Left lung (tissue), 14 donors: ENCODE measurements at places on chromosomes 7 and 10.

- DNase-seq = no peak
These were observed 502.3 kb upstream of the ZMIZ1 start for GRCh38 chr10:78566284-78567111.

GRCh38 chr7:46215987-46216567, 295.0 kb upstream of the IGFBP3 start:
- DNase-seq = no peak

DNA sequence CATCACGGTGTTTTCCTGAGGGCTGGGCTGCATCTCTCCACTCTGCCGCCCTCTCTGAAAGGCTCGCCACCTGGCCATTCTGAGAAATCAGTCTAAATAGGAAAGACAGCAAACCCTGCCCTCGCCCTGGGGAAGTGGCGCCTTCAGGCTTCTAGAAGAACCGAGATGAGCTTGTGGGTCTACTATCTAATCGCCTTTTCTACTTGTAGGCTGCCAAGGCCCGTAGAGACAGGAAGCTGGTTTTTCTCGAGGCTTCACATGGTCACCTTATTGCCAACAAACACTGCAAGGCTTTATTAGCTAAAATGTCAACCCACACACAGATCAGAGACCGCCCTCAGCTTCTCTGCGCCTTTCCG, 21.4 kb downstream of the LAT2 start:
- no peak for DNase-seq

- DNase-seq = no peak
These were observed 6.7 kb upstream of the GSDME start for GRCh38 chr7:24764011-24764410.

DNA sequence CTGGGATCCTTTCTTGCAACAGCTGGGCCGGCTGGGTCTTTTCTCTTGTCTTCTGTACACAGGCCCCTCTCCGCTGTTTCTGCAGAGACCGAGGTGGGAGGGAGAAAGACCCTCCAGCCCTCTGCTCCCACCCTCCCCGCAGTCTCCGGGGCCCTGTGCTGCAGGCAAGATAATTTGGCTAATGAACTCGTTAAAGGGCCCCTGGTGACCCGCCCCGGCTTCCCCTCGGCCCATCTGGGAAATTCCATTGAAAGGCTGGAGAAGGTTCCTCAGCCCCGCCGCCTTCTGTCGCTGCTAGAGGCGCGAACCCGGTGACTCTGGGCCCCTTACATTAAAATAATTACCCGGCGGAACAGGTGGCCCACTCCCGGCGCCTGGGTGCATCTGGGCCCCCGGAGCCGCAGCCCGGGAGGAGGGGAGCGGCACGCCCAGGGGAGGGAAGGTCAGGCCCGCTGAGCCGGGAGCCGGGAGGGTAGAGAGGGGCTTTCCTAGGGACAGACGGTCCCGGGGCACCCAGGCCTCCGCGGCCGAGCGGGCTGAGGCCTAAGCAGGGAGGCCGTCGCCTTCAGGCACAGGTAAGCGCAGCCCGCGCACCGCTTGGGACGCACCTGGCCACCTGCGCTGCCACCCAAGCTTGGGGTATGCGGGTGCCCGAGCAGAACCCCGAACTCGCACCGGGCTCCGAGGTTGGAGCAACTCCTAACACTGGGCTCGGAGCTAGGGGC, 7.3 kb upstream of the MNX1 start:
- DNase-seq = peak; percentile 61

DNA sequence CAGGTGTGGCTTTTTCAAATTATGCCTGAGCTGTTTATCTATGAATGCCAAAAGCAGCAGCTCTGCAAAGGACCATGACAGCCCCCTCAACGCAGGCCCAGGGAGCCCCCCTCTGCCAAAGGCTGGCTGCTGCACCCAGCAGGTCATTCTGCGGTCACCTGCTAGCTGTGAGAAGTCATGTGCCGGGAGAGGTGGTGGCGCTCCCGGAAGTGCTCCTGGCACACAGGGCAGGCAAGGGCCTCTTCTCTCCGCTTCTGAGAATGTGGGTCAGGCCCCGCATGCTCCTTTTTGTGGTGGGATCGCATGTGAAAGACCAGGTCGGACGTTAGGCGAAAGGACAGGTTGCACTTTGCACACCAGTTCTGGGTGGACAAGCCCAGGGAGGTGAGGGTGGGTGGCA, 16.4 kb downstream of the ZNF488 start:
- no peak for DNase-seq
